ENCODE measurements at places on chromosomes 2 and 18.

DNA sequence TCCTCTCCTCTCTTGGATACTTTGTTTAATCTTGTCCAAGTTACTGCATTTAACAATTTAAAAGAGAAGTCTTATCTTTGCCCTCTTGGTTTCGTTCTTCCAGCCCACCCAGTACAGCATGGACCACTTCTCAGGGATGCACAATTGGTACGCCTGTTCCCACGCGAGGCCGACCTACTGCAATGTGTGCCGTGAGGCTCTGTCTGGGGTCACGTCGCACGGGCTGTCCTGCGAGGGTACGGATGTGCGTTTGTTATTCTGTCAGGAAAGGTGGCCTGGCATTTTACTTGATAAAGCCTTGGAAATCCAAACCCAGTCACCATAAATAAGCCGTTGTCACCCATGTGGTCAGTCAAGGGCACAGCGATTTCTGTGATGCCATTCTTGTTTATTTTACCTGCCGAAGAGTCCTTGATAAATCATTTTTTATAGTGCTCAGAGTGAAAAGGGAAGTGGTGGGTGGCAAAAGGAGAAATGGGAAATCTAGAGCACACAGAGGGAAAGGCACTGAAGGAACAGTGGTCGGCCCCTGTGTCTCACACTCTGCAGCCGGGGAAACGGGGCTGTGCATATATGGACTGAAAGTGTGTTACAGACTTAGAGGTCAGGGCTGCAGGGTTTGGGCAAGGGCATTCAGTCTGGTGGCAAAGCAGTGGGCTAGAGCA is 80.5 kb downstream of the DGKD start:
- DNase-seq = no peak

DNA sequence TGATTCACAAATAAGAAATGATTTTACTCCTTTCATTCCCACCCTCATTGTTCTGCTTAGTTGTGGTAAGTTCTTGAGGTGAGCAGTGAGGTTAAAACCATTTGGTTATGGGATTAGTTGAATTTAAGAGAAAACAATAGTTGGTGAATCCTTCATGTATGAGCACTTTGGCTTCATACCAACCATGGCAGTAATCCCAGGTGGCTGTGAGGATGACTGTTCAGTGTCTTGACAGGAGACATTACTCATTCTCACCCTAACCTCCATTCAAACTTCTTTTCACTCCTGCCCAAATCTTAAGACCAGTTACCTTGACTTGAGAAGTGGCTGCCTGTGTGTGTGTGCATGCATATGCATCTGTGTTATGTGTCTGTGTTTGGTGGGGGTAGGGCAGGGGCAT is 143.1 kb downstream of the SETBP1 start:
- no peak for DNase-seq

- no peak for DNase-seq
Measured at GRCh38 chr18:54284981-54285785, 15.9 kb downstream of the POLI start.

GRCh38 chr18:54503131-54503894 is 87.7 kb upstream of the DYNAP start:
- no peak for DNase-seq

- no peak for DNase-seq
Measured at GRCh38 chr18:32048507-32049091, 30.0 kb downstream of the RNF125 start.

GRCh38 chr2:211867845-211868451 is 670.7 kb downstream of the ERBB4 start:
- DNase-seq = no peak

- no peak for DNase-seq
Measured at GRCh38 chr2:68238955-68239822, 13.1 kb downstream of the PPP3R1 start.

All from NCI-H1694 (cell line).